Globus pallidus (tissue), 1 donor: ENCODE measurements at places on chromosomes 11 and 22.

- no peak for DNase-seq
These were observed 57.6 kb downstream of the LIF start for GRCh38 chr22:30188911-30189310.

- DNase-seq = no peak
These were observed 148.6 kb downstream of the OPCML start for GRCh38 chr11:133383689-133384088.

DNA sequence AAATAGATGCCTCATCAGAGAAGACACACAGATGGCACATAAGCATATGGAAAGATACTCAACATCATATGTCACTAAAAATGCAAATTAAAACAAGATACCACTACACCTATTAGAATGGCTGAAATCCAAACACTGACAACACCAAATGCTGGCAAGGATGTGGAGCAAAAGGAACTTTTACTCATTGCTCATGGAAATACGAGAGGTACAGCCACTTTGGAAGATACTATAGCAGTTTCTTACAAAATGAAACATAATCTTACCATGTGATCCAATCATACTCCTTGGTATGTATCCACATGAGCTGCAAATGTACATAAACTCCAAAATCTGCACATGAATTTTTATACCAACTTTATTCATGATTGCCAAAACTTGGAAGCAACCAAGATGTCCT lies 246.0 kb upstream of the ARHGAP42 start:
- DNase-seq = no peak

DNA sequence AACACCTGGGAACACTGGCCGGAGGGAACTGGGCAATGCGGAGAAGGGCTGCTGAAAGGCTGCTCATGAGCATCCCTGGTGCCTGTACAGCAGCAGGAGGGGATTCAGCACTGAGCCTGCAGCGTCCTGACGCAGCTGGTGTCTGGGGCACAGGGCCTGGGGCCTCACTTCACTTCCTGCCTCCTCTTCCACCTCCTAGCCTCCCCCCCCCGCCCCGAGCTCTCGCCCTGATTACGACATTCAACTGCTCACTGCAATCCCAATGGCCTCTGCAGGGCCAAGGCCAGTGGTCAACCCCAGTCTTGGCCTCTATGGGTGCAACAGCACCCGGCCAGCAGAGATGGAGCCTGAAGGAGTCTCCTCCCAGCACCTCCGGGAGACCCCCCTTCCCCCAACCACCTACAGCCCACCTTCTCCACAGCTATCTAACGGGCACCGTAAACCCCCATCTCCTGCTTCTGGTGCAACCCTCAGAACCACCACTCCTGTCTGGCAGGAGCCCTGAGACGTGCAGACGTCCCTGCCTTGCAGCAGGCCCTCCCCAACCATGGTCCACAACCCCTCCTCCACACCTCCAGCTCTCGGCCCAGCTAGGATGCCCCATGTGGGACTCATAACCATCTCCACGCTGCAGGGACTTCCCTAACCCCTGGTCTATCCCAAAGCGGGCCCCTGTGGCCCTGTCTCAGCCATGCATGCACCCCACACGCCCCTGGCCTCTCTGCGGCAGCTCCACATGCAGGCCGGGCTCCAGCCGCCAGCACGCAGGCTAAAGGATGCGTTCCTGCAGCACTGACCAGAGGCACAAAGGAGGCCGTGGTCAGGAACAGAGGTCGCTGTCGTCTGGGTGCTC lies 38.2 kb downstream of the BRD1 start:
- no peak for DNase-seq

GRCh38 chr22:37002633-37003032 lies 16.6 kb downstream of the TST start:
- no peak for DNase-seq
